ENCODE measurements at places on chromosomes 4 and X. TPM values are rescaled to one million over a fixed set of nuclear protein-coding genes. Genes with fewer than 3 reads are reported as not detected.

- H3K36me3 ChIP-seq, result no peaks in the 10 kb centered on the region
- no peak for DNase-seq
- no peaks in the 10 kb centered on the region for H3K4me1 ChIP-seq
- no peaks in the 10 kb centered on the region for H3K27me3 ChIP-seq
- H3K4me3 ChIP-seq, result no peak overlapping the region
Observed at GRCh38 chr4:13171292-13172057, 312.7 kb downstream of the RAB28 start.

- no peaks in the 10 kb centered on the region for H3K36me3 ChIP-seq
- no peak overlapping the region for H3K4me3 ChIP-seq
- no peak for DNase-seq
- no peak overlapping the region for H3K27ac ChIP-seq
- no peaks in the 10 kb centered on the region for H3K4me1 ChIP-seq
- peaks cover 6% of the 10 kb centered on the region for H3K27me3 ChIP-seq
Observed at GRCh38 chr4:73943555-73943954, 38.3 kb downstream of the PF4 start.

The SLC4A4 gene
- 0.78 TPM for total RNA-seq

- no peaks in the 10 kb centered on the region for H3K4me1 ChIP-seq
- H3K27ac ChIP-seq, result no peak overlapping the region
- DNase-seq, result no peak
- H3K27me3 ChIP-seq, result no peaks in the 10 kb centered on the region
Observed at GRCh38 chrX:135513130-135513515, 7.3 kb upstream of the INTS6L start.

The BANK1 gene
- not detected for total RNA-seq

DNA sequence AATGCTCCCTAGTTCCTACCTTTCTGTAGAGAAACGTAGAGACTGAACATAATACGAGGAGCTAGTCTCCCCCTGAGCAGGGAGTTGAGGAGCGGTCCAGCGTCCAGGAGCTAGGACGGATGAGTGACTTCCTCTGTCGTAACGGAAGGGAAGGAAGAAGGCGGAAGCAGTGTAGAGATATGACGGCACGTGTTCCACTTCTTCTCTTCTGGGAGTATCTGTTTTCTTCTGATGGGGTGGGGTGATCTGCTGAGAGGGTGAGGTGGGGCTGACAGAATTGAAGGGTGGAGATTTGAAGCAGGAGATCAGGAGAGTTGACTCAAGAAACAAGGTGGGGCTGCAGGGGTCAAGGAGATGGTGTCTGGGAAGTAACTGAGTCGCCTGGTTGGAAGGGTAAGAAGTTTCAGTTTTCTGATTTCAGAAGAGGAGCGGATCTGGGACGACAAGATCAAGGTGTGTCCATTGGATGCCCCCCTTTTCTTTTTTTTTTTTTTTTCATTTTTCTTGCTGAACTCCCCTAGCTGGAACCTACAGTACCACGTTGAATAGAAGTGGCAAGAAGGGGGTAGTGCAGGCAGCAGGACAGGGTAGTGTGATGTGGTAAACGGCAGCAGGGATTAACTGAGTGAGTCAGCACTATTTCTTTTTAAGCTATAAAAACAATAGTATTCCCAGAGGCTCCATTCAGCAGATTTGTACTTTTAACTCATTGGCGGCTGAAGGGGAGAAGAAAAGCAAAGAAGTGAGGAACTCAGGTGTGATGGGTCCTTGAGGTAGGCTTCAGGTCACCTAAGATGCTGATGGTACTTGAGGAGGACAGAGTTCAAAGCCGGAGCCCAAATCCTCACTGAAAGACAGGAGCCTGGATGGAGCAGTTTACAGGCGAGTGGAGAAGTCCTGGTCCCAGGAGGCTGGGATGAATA is 50.8 kb upstream of the SETD7 start:
- no peak overlapping the region for H3K27ac ChIP-seq
- H3K4me3 ChIP-seq, result no peak overlapping the region
- no peaks in the 10 kb centered on the region for H3K36me3 ChIP-seq
- H3K27me3 ChIP-seq, result no peaks in the 10 kb centered on the region
- no peak for DNase-seq

The CFAP99 gene
- total RNA-seq, result 0.19 TPM

DNA sequence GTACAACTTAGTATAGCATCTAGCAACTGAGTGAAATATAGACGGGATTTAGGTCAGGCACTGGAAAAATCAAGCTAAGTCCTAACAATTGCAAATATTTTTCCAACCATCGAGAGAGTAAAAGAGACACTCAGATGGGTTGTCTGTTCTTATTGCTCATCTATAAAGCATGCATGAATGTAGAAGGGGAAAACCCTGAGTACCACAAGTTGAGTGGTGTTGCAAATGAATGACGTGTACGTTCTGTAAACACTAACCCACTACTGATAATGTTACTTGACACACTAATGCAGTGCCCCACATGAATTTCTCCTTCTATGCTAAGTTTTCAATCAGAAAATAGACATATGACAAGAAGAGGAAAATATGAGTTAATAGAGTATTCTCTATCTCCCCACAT is 211.2 kb downstream of the COX18 start:
- DNase-seq, result no peak
- H3K36me3 ChIP-seq, result no peaks in the 10 kb centered on the region
- H3K27ac ChIP-seq, result no peak overlapping the region
- no peaks in the 10 kb centered on the region for H3K27me3 ChIP-seq
- no peaks in the 10 kb centered on the region for H3K4me1 ChIP-seq

- no peak for DNase-seq
- H3K36me3 ChIP-seq, result no peaks in the 10 kb centered on the region
- H3K27me3 ChIP-seq, result no peaks in the 10 kb centered on the region
Observed at GRCh38 chrX:9882669-9883446, 84.3 kb upstream of the CLDN34 start.

GRCh38 chr4:122531038-122531437 is 74.5 kb upstream of the IL2 start:
- DNase-seq, result no peak
- H3K4me3 ChIP-seq, result no peak overlapping the region
- no peaks in the 10 kb centered on the region for H3K27me3 ChIP-seq
- peaks cover 33% of the 10 kb centered on the region for H3K4me1 ChIP-seq

- peaks cover 11% of the 10 kb centered on the region for H3K36me3 ChIP-seq
- peaks cover 10% of the 10 kb centered on the region for H3K4me1 ChIP-seq
- no peak for DNase-seq
- no peaks in the 10 kb centered on the region for H3K27me3 ChIP-seq
- no peak overlapping the region for H3K27ac ChIP-seq
Observed at GRCh38 chr4:8215001-8215427, 15.9 kb downstream of the SH3TC1 start.

- DNase-seq, result no peak
- no peaks in the 10 kb centered on the region for H3K36me3 ChIP-seq
- H3K27ac ChIP-seq, result no peak overlapping the region
Observed at GRCh38 chrX:35700121-35700520, 98.0 kb upstream of the MAGEB16 start.

DNA sequence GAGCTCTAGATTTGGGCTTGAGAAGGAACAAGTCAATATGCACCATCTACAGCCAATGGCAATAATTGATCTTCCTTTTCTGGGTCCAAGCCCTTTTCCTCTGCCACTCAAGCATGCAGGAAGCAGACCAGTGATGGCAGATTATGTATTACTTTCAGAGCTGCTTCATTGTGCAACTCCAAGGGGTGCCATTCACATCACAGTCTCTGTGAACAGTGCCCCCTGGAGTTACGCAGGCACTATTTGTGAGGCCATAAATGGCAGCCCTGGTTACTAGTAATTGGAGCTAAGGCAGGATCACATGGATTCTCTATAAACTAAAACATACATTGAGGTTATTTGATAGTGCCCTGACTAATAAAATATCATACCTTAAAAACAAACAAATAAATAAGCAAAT is 313.4 kb upstream of the SLC7A11 start:
- H3K4me1 ChIP-seq, result no peaks in the 10 kb centered on the region
- H3K27me3 ChIP-seq, result no peaks in the 10 kb centered on the region
- H3K36me3 ChIP-seq, result no peaks in the 10 kb centered on the region

DNA sequence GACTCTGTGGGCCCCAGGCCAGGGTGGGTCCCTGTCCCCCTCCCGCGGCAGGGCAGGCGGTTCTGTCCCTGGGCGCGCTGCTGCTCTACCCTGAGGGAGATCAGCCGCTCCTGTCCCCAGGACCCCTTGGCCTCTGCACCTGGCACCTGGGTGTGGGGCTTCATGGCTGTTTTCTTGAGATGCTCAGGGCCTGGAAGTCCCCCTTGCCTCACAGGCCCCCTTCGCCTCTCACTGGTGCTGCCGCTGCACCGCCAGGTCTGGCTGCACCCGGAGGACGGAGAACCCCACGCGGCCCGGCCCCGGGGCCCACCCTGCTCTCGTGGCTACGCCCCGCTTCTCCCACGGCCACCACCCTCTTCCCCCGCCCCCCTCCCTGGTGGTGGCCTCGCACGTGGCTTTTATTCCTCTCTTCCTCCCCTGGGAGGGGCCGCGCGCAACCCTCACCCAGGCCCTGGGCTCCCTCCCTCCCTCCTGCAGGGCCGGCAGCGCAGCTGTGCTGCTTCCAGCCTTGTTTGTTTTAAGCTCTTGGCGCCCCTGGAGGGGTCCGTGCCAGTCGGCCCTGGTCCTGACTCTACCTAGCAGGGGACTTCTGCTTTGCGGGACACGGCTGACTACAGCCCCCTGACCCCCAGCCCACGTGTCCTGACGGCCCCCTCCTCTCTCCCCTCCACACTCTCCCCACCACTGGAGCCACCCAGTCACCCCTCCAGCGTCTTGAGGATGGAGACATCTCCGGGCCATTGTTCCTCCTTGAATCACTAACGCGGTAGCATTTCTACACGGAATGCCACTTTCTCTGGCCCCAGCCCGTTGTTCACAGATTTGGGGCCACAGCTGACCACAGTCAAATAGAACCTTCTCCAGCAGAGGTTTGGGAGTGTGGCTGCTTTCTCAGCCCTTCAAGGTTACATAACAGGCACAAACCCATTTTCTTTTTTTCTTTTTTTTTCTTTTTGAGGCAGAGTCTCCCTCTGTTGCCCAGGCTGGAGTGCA is 20.6 kb upstream of the CLDN24 start:
- no peak overlapping the region for H3K27ac ChIP-seq
- no peak for DNase-seq
- no peaks in the 10 kb centered on the region for H3K27me3 ChIP-seq
- no peaks in the 10 kb centered on the region for H3K36me3 ChIP-seq

GRCh38 chr4:148415500-148415899 is 26.7 kb downstream of the NR3C2 start:
- peaks cover 14% of the 10 kb centered on the region for H3K4me1 ChIP-seq
- no peak for DNase-seq
- no peak overlapping the region for H3K4me3 ChIP-seq
- no peaks in the 10 kb centered on the region for H3K27me3 ChIP-seq
- H3K36me3 ChIP-seq, result no peaks in the 10 kb centered on the region

The VCX gene
- not detected for total RNA-seq

The CT55 gene
- not detected for total RNA-seq

The GPRASP2 gene
- 3.2 TPM for total RNA-seq

Measured in CD4-positive, alpha-beta memory T cell (primary cell).